ENCODE measurements at places on chromosomes 7 and 10.

- no peak for DNase-seq
Measured at GRCh38 chr7:31079824-31080511, 27.9 kb downstream of the ADCYAP1R1 start.

DNA sequence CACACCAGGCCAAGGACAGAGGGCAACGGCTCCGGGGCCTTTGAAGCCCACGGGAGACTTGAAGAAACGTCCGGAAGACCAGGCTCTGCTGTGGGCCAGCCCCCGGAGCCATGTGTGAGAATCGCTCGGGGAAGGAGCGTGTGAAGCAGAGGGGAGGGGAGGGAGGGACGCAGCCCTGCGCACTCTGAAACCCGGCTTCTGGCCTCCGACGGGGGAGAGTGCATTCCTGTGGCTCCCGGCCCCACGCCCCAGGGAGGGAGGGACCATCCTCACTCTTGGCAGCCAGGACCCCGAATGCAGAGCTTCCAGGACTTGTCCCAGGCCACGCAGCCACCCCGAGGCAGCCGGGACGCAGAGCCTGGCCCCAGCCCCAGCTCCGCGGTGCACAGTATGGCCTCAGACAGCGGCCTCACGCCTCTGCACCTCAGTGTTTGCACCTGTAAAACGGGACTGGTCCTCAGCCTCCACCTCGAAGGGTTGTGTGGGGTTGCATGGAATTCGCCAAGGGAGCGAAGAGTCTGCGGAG, 67.4 kb downstream of the PDGFA start:
- no peak for DNase-seq

DNA sequence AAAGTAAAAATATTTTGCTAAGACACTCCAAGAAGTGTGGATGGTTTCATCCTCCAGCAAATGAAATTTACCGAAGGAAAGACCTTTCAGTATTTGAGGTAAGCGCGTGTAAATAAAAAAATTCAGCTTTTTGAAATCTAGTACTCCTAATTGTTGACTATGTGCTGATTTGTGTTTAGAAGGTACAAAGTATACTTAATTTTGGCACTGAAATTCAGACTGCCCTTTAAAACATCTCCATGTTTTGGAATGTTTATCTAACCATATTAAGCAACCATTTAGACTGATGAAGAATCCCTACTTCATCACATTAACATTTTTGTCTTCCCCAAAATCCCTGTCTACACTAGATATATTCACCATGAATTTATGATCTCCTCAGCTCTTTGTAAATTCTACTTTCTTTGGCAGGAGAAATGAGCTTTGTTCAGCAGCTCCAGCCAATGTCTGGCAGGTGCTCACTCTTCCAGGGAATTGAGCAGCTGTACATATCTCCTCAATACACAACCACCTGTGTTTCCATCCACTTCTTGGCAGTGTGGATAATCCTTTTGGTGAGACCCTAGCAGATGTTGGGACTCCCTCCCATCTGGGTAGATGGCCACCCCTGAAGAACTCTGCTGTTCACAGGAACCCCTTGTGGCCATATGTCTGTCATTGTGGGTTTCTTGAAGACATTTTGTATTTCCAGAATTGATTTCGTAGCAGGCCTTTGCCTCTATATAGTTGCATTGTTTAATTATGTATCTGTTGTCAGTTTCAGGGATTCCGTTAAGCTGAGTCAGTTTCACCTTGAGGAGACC, 129.4 kb upstream of the SAMD8 start:
- DNase-seq = no peak

GRCh38 chr7:151850491-151851124, 26.3 kb downstream of the PRKAG2 start:
- DNase-seq = no peak

DNA sequence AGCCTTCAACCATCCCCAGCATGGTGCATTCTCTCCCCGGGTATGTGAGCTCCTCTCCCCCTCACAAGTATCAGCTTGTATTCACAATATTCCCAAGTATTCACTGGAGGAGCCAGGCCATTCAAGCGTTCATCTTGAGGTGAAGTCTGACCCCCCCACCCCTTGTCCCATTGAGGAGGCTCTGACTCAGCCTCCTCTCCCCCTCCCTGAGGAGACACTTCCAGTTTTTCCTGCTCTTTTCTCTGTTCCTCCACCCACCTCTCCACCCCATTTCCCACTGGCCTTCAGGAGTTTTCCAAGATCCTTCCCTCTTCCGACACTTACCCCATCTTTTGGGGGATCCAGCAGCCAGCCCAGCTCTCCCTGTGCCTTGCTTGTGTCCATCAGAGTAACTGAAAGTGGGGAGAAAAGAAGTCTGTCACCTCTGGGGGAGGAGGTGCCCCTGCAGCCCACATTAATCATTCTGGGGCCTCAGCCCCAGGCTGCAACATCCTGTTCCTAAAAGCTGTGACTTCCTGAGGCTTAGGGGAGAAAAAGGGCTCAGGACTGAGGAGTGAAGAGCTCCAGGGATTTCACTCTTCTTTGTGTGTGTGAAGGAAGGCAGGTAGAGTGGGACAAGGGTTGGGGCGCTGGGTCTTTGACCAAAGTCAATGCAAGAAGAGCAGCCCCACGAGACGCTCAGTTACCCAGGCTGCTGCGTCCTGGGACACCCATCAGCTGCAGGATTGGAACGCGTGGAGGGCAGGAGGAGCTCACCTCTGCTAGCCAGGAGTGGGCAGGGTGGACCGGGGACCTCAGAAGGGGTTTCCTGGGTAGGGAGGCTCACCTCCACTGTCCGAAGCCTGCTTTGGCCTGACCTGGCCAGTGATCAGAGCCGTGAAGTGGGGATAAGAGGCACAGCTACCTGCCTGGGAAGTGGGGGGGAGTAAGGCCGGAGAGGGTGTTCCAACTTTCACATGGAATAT, 1.1 kb downstream of the EPHA1 start:
- no peak for DNase-seq

GRCh38 chr10:28432210-28432676, 100.7 kb upstream of the WAC start:
- DNase-seq = no peak

GRCh38 chr7:50315739-50316671, 11.5 kb downstream of the IKZF1 start:
- DNase-seq = no peak

GRCh38 chr10:14282276-14282675, 48.4 kb downstream of the FRMD4A start:
- no peak for DNase-seq

GRCh38 chr7:51344406-51345138, 28.0 kb upstream of the COBL start:
- no peak for DNase-seq

GRCh38 chr7:47128700-47129099, 453.2 kb downstream of the TNS3 start:
- no peak for DNase-seq

DNA sequence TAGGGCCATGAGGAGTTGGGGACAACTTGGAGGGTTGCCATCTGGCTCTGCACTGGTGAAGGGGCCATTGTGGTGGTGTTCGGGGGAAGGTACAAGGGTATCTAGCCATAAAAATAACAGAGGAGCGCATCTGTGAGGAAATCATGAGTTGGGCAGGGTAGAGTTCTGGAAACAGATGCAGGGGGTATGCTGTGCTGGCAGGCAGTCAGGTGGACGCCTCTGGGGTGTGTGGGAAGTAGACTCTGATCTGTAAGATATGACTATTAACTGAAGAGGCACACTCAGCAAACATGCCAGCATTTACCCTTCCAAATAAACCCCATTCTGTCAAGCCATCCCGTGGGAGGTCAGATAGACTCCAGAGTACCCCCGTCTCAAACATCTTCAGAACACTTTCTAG, 79.8 kb downstream of the CLEC2L start:
- no peak for DNase-seq

GRCh38 chr7:16801111-16801542, 3.7 kb downstream of the AGR2 start:
- DNase-seq = no peak

GRCh38 chr7:1096156-1097119, 8.5 kb downstream of the GPER1 start:
- DNase-seq = no peak

DNA sequence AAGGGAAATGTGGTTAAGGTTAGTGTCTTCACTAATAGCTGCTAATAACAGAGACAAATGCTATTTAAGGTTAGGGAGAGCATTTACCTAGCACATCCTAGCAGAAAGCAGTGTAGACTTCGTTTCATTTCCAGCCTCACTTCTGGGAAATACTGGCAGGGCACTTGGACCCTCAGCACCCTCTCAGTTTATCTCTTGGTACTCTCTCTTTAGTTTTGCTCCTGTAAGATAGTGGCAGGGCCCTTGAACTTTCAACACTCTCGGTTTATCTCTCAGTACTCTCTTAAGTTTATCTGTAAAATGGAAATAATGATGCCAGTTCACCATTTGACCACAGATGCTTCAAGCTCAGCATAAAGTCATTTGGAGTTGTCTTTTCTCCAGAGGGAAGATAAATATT, 118.4 kb downstream of the MBL2 start:
- no peak for DNase-seq

DNA sequence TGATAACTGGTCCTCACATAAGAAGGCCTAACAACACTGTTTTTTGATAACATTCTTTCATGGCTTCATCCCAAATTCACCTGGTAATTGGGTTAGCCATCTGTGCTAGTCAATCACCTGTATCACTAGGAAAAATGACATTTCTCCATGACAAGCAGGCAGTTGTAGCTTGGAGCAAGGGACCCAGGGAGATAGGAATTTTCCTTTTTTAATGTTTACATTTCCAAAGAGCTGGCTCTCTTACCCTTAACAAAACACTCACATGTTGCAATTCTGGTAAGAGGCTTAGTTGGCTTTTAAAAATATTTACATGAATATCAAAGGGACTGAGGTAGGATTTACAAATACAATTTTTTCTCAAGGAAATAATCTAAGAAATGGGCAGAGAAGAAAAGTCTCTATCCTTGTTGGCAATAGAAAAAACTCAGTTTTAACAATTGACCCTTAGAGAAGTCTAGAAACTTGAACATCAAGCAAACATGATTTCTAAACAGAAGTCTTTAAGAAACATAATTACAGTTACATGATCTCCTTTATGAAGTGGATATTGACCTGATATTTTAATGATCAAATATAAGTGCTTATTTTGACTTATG, 16.1 kb upstream of the AKR1C1 start:
- no peak for DNase-seq

GRCh38 chr10:14564268-14564744, 210.4 kb downstream of the FAM107B start:
- no peak for DNase-seq

- no peak for DNase-seq
Measured at GRCh38 chr10:22420787-22421517, 75.7 kb downstream of the SPAG6 start.

GRCh38 chr7:2245883-2246675, 4.1 kb downstream of the NUDT1 start:
- no peak for DNase-seq

All from activated CD8-positive, alpha-beta memory T cell treated with anti-CD3 and anti-CD28 coated beads for 48 hours (primary cell).